ENCODE measurements at places on chromosomes 13 and 19.

GRCh38 chr13:33185853-33186252 is 99.7 kb downstream of the STARD13 start:
- DNase-seq = no peak

- no peak for DNase-seq
Measured at GRCh38 chr13:67438465-67438864, 208.3 kb upstream of the PCDH9 start.

DNA sequence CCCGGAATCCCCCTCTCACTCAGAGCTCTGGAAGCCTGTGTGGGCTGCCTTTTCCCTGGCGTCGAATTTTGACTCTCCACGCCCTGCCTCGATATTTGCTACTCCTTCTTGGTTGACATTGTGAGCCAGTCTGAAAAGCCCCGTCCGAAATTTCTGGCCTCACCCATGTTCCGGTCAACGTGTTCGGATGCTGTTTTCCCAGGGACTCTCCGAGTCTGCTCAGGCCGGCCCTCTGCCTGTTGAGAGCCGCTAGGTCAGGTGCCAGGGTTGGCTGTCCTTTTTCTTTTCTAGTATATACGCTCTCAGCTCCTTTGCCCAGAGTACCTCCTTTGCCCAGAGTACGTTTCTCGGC is 6.8 kb upstream of the DGKH start:
- no peak for DNase-seq

DNA sequence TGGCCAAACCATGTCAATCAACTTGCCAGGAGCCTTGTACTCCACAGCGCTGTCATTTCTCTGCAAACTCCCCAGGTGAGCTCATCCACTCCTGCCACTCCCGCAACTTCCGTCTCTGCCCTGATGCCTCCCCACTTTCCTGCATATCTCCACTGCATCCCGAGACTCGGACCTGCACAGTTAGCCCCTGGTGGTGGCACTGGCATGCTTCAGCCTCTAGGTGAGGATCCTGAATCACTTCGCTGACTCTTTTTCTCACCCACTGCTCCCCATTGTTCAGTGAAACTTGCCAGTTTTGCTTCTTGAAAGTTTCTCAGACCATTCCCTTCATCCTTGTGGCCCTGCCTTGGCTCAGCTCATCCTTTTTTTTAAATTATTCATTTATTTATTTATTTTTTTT is 3.4 kb upstream of the CTU1 start:
- DNase-seq = no peak

GRCh38 chr19:43519436-43520088 is 7.4 kb downstream of the ETHE1 start:
- DNase-seq = peak; percentile 81

GRCh38 chr13:111117961-111118360 is 2.9 kb downstream of the ARHGEF7 start:
- no peak for DNase-seq

DNA sequence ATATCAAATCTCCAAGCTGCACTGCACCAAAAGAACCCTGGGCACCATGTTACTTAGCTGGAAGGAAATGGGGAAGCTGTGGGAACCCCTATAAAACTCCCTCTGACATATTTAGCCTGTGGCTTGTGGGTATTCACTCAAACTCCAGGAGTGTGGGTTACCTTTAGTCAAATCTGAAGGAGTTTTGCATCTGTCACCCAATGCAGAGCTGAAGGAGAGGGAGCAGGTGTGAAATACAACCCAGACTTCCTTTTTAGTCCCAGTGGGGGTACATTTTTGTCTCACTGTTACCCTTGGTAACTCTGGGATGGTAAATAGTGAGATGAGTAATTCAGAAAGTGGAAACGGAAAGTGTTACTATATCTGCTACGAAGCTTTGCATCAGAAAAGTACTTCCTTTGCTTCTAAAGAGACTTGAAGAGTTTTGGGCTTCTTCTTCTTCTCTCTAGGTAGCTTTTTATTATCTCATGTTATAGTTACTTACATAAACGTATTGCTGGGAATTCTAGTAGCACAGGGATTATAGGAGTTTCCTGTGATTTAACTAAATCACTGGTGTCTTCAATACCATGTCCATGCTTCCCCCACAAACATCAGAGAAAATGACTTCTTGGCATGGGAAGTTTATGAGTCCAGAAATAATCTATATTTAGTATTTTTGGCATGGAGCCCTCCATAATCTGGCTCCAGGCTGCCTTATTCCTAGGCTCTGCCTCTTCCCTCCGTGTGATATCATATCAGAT is 105.9 kb downstream of the AKAP11 start:
- DNase-seq = no peak

- no peak for DNase-seq
Measured at GRCh38 chr13:50125304-50125553, 110.0 kb downstream of the KCNRG start.

- no peak for DNase-seq
Measured at GRCh38 chr13:100154842-100155416, 66.0 kb downstream of the PCCA start.

- no peak for DNase-seq
Measured at GRCh38 chr13:75180805-75181455, 301.0 kb downstream of the TBC1D4 start.

- no peak for DNase-seq
Measured at GRCh38 chr13:75830842-75831241, 194.7 kb downstream of the LMO7 start.

- DNase-seq = no peak
Measured at GRCh38 chr13:41654796-41655195, 197.4 kb downstream of the RGCC start.

DNA sequence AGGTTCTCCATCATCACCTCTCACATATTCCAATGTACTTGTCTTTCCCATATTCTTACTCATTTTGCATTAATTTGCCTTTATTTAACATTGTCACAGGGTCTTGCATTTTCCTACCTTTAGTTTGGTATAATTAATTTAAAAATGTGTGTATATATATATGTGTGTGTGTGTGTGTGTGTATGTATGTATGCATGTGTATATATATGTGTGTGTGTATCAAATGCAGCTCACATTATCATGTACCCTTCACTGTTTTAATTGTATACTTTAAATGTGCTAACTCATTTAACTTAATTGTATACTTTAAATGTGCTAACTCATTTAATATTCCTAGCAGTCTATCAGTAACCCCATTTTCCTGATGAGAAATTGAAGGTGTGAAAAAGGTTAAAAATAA is 104.5 kb downstream of the PCDH9 start:
- DNase-seq = no peak

DNA sequence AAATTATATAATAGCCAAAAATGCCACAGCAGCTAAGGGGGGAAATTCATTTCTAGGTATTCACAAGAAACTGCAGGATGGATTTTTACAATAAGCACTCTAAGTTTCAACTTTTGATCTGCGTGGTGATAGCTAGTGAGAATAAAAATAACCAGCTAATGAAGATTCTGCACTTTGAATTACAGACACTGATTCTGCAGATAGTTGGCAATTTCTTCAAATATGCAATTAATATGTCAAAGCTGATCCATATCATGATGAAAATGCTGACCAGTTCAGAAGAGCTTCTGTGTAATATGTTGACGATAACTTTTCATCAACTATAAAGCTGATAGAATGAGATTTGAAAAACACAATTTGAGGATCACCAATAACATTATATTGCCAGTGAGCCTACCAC is 1272.9 kb downstream of the EFNB2 start:
- no peak for DNase-seq

DNA sequence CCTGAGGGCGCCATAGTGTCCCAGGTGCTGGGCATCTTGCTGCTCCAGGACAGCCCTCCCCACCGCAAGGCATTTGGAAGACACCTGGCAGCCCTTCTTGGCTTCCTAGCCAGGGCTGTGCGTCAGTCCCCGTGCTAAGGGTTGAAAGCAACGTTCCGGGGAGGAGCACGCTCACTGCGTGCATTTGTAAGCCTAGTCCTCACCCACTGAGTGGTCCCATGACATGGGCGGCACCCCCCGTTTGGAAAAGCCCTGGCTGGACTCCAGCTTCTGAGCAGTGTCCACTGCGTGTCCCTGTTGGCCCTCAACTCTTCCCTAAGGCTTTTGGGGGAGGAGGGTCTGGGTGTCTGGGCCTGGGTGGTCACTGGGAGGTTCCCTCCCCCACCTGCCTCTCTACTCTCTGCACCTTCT is 76.3 kb upstream of the GPR183 start:
- no peak for DNase-seq

- DNase-seq = no peak
Measured at GRCh38 chr19:5915782-5916165, 1.7 kb downstream of the CAPS start.

- no peak for DNase-seq
Measured at GRCh38 chr13:27679396-27679795, 57.7 kb downstream of the POLR1D start.

DNA sequence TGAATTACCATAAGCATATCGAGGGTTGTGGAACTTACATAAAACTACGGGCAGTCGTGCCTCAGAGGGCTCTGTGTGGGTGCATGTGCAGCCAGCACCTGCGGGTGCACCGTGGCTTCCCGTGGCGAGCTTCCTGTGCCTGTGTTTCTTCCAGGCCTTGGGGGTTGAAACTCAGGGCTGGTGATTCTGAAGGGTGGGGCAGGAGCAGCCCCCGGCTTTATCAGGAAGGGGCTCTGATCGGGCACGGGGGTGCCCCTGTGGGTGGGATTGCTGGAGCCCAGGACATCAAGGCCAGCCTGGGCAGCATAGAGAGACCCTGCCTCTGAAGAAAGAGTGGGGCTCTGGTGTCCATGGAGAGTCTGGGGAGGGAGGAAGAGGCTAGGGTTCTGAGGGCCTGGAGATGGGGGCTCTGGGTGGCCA is 11.1 kb downstream of the ATP4B start:
- DNase-seq = no peak

DNA sequence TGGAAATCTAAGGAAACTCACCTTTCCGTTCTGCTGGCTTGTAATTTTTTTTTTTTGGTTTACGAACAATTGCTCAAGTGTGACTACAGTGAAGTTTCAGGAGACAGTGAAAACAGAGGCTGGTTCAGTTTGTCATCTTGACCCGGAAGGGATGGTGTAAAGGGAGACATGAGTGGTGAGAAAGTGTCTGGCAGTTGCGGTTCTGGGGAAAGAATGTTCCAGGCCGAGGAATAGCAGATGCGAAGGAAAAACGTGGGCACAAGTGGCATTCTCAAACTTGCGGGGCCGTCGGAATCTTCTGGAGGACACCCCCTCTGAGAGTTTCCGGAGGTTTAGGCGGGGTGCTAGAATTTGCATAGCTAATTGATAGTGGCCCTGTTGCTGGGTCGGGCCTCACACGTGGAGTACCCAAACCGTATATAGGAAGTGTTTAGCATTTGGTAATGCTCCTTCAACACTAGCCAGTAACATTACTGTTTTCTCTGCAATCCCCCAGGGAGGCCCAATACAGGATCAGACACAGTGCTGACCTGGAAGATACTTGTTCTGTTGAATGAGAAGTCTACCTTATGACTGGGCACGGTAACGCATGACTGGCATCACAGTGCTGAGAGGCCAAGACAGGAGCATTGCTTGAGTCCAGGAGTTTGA is 2.8 kb upstream of the TNFSF9 start:
- no peak for DNase-seq

DNA sequence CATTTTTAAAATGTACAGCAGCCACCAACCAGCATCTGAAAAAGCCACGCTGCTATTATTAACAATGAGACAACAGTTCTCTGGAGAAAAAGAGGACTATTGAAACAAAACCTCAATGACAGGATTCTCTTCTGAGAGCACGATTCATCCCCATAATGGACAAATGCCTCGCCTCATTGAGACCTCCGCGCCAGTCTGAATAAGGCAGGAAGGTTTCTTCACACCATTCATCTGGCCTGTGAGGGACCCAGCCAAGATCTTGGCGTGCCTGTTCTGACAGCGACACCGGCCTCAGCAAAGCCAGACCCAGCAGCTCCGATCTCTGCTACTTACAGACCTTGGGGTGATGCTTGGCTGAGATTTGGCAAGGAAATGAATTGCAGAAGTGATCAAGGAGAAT is 14.8 kb downstream of the SMIM7 start:
- DNase-seq = no peak

GRCh38 chr19:56167064-56167578 is 8.7 kb upstream of the GALP start:
- no peak for DNase-seq

GRCh38 chr13:70856711-70857110 is 748.5 kb upstream of the KLHL1 start:
- DNase-seq = no peak

DNA sequence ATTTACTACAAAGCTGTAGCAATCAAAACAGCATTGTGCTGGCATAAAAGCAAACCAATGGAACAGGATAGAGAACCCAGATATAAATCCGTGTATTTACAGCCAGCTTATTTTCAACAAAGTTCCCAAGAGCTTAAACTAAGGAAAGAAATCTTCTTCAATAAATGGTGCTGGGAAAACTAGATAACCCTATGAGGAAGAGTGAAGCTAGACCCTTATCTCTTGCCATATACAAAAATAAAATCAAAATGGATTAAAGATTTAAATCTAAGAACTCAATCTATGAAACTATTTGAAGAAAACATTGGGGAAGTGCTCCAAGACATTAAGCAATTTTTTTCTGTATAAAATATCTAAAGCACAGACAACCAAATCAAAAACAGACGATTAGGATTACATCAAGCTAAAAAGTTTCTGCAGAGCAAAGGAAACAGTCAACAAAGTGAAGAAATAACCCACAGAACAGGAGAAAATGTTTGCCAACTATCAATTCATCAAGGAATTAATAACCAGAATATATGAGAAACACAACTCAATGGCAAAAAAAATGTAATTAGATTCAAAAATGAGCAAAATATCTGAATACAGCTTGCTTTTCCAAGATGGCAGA is 480.7 kb downstream of the LMO7 start:
- no peak for DNase-seq

DNA sequence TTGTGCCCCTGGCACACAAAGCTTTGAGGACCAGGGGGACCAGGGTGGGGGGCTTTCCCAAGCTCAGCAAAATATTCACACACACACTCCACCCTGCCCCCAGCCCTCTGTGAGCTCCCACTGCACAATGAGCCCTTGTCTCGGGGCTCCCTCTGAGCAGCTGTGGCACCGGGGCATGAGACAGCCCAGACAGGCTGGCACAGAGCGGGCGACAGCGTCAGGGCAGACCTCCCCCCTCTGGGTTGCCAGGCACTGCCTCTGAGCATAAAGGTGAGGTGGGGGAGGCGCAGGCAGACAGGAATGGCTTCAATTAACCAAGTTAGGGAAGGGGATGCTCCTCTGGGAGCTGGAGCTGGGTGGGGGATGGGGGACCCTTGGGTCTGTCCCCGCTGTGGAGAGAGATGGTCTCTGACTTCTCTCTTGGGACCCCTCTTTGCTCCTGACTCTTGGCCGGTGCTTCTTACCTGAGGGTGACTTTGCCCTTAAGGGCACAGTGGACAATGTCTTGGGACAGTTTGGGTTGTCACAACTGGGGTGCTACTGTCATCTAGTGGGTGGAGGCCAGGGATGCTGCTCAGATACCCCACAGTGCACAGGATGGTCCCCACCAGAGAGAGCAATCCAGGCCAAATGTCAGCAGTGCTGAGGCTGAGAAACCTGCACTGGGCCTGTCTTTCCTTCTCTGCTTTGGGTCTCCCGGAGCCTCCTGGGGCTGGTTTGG is 30.3 kb downstream of the LYL1 start:
- DNase-seq = no peak
